ENCODE measurements at places on chromosomes 2 and 18.

DNA sequence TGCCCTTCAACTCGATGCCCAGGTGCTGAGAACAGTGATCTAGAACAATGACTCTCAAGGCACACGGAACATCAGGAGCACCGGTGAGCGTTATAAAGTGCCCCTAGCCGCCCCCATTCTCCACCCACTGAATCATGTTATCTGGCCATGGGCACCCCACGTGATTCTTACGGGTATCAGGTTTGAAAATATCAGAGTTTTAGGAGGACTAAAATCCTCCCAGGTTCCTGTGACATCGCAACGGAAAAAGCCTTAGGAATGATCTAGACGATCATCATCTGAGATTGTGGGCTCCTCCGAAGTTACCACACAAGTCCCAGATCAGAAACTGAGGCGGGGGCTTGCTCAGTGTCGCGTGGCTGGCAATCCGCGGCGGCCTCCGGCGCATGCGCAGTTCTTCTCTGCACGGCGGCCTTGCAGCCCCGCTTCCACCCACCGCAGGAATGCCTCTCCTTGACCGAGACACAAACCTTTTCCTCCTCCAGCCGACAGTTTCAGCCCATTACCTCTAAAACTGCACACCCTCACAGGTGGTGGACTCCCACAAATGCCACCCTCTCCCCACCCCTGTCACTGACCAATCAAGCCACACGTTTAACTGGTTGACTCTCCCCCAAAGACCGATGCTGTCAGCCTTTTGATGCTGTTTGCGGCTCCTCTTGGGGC is 5.8 kb upstream of the MRPL33 start:
- no peak for DNase-seq

DNA sequence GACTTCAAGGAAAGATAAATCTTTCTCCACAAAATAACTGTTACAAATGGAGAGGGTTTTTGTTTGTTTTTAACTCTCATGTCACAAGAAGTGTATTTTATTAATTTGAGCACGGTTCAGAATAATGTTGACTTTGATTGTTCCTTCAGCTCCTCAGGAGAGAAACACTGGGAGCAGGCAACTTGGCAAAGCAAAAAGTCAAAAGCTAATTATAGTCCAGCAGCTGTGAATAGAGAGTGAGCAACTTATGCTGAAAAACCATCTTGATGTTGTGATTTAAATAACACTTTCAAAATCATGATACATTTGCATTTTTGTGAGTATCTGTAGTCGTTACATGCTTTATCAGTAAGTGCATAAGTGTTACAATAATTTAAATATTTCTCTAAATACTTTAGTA is 37.5 kb upstream of the TTN start:
- no peak for DNase-seq

- DNase-seq, result no peak
Observed at GRCh38 chr18:2411381-2411960, 159.8 kb downstream of the METTL4 start.

DNA sequence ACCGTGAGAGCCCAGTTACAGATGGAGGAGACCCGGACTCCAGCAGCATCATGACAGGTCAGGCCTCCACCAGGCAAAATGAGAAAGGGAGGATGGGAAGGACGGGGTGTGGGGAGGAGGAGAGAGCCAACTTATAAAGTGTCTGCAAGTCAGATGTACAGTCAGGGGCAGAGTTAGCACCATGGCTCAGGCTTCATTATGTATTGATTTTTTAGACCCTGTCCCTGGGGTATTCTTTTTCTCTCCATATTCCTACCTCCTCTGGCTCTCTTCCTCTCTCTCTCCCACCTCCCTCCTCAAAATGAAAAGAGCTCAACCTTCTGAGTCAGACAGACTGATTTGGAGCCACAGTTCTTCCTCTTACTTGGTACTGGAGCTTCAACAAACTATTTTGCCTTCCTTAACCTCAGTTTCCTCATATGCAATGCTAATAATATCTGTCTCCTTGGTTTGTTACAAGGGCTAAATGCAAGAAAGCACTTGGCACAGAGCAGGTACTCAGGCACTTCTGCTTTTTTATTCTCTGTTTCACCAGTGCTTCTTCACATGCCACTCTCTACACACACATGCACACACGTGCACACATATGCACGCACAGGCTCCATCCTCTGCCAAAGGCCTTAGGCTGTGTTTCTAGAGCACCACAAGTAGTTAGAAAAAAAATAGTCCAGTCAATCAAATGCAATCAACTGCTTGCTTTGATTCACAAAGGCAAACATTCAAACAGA is 92.3 kb upstream of the PKDCC start:
- peak; percentile 56 for DNase-seq

GRCh38 chr2:39778233-39778632 is 825 bp downstream of the THUMPD2 start:
- DNase-seq, result no peak

DNA sequence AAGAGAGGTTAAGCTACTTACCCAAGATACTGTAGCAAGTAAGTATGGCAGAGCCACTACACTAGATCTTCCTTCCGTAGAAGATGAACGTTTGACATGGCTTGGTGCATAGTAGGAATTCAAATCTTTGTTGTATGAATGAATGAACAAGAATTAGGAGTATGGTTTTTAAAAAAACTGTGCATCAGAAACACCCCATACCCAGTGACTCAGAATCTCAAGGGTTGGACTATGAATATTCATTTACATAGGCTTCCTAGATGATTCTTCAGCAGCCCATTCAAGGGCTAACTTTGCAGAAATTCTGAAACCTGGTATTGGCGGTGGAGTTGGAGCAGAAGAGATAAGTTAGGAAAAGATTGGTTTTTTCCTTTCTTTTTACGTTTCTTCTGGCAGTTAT is 5.4 kb downstream of the ACTR3 start:
- DNase-seq, result no peak

- DNase-seq, result peak; percentile 50
Observed at GRCh38 chr18:79200546-79201268, 131.5 kb downstream of the ATP9B start.

DNA sequence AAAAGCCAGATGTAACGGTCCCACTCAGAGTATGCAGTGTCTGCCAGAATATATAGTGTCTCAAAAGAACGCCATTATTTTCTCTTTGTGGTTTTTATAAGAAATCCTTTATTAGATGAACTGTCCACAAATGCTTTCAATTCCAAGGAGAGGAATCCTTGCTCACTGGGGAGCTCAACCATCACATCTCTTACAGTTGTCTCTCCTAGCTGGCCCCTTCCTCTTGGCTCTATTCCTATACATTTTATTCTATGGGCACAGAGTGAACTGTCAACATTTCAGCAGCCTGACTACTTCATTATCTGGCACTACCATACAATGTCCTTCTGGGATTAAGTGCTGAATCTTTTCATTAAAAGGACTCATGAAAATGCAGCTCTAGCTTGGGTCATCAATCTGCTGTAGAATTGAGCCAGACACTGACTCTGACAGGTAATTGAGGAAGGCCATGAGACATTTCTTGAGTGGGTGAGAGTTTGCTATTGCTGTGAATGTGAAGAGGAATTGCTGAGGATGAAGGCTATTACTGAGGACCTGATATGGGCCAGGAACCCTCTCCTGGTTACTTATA is 96.5 kb upstream of the THOC1 start:
- no peak for DNase-seq

- peak; percentile 63 for DNase-seq
Observed at GRCh38 chr2:144357623-144358373, 162.1 kb downstream of the ZEB2 start.

- DNase-seq, result no peak
Observed at GRCh38 chr18:9737472-9738121, 29.5 kb downstream of the RAB31 start.

DNA sequence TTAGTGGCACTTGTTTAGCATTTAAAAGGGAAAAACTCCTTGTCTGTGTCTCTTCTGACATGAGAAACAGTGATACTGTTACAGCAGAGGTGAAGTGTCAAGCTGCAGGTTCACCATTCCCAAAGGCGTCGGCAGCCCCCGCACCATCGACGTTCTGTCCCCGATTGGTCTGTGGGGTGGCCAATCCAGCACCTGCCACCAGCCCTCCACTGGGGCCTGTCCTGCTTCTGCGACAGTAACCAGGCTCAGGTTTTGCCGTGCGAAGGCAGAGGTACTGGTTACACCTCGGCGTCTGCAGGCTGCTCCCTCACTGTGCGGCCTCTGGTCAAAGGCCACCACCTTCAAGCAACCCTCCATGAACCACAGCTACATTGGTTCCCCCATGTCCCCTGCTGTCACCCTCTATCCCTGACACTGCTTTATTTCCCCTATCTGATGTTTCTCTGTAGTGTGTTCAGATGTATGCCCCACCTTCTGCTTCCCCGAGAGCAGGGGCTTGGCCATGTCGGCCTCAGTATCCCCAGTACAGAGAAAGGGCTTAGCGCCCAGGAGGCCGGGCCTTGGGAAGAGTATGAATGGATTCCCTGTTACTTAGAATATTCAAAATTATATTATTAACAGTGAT is 8.6 kb upstream of the ESPNL start:
- no peak for DNase-seq
